Right kidney (tissue), 9 donors: ENCODE measurements at places on chromosomes 2 and 18.

GRCh38 chr18:39350945-39351344, 1785.3 kb upstream of the CELF4 start:
- no peak for DNase-seq

DNA sequence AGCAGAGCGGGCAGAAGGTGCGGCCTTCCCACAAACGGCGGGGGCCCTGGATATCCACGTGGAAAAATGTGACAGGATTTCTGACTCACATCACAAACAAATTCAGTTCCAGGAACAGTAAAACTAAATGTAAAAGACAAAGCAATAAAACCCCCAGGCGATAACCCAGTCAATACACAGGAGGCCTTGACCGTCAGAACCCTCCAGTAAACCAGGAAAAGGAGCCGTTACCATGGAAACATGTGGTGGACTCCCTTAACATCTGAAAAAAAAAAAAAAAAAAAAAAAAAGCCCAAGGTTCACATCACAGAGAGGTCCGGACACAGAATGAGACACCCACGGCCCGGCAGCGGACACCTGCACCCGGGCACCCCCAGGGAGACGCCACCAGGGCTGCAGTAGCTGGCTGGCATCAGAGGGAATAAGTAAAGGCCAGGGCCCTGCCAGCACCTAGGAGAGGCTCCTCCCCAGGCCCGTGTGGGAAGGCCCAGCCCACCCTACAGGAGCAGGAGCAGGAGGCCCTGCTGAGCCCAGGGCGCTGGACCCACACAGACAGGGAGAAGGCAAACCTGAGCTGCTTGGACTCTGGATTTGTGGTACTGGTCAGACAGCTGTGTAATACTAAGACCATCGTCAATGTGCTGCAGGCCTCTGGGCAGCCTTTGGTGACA, 83.7 kb downstream of the TMEM18 start:
- no peak for DNase-seq

DNA sequence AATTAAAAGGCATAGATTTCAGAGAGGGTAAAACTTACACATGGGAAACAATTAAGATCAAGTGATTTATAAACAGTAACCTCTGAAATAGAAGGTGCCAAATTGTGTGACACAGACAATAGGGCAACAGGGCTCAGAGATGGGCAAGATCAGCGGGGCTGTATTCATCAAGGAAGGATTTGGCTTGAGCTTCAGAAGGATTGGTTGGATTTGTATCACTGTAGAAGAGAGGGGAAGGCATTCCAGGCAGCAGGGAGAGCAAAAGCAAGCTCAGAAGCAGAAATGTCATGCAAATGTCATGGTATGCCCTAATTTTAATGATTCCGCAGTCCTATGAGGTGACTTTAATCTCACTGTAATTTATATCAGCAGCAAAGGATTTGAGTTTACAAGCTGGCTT, 415.0 kb upstream of the NRP2 start:
- DNase-seq: no peak

GRCh38 chr2:160752475-160753330, 259.1 kb upstream of the RBMS1 start:
- DNase-seq: no peak

DNA sequence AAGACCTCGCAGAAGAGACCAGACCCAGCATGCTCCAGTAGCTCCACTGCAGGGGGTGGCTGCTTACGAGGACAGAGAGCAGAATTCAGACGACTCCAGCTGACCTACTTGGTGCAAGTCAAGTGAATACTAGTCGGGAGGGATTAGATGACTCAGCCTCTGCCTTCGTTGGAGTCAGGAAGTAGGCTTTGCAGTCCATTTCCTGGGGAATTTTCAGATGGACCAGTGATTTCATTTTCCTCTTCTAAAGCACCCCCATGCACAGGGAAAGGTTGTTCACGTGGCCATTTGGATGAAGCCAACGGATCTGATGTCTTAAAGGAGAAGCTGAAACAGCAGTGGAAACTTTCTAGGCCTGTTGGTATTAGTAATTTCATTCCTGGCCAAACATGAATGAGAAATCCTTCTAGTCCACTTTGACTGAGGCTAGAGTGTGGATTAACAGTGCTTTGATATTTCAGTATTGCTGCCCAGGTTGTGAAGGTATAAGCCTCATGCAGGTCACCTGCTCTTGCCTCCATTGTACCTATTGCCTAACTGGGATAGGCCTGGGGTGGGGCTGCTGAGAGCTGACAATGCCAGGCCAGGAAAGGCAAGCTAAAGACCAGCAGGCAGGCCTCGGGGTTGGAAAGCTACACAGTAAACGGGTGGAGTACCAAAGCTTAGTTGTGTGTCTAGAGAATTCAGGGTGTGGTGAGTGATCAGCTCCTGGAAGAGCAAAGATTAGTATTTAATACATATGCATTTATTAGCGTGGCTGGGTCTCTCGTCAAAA, 117.6 kb upstream of the FOSL2 start:
- no peak for DNase-seq

DNA sequence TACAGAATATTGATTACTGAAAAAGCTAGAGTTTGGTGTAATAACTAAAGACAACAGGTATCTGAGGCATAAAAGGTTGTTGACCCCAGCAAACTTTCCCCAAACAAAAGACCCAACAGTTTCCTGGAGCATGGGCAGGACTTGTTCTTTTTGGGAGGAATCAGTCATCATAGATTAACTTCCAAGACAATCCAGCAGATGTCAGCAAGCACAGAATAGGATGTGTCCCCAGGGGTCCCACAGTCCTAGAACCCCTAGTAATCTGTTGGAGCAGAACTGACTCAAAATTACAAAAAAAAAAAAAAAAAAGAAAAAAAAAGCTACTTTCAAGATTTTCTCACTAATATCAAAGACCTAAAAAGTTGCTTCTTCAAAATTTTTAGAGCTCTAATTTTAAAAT, 564.7 kb upstream of the SLC39A10 start:
- no peak for DNase-seq

DNA sequence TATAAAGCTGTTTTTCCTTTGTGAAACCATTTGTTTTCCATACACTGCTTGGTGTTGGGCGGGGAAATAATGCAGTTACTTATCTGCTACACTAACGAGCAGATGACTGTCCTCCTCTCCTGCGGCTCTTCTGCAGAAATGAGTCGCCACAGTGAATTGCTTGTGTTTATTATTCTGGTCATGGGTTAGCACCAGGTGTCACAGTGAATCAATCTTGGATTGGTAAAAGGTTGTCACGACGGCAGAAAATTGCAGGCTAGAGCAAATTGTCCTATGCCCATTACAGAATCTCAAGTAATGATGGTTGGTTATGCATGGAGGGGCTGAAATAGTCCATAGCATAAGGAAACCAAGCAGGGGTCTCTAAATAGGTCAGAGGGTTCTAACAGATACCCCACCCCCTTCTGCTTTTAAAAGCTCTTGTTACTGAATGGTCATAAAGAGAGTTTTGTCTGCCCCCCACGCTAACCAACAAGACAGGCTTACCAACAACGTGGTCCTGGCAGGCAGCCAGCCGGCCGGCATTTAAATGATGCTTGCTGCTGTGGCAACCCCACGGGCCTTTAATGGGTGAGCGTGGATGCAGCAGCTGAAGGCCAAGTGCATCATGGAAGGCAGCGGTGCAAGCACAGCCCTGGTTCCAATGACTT, 29.5 kb downstream of the RAB31 start:
- peak; percentile 47 for DNase-seq

GRCh38 chr2:67642046-67642382, 244.9 kb downstream of the ETAA1 start:
- no peak for DNase-seq
